ENCODE measurements at places on chromosomes 12 and 14.

DNA sequence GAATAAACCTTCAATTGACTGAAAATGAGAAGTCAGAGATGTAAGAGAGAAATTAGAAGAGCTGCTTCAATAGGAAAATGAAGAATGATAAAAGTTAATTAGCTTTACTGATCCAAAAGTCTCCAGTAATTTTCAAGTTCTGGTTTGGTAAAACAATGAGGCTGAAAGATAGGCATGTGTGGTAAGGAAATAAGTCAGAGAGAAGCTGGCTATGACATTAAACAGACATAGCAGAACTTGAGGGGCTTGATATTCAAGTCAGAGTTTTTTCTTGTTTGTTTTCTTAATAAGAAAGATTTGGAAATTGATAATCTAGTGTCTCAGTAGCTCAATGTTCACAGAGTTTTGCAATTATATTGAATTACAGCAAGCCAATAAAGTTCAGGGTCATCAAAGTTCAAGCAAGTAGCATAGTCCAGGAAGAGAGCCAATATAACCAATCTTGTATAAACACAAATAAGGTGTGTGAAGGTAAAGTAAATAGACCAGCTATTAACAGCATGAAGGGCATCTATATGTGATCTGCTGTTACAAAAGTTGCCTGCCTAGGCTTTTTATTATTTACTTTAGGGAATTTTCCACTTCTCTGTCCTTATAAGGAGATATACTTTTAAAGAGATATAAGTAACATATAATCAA is 1111.5 kb downstream of the TRHDE start:
- DNase-seq: no peak

DNA sequence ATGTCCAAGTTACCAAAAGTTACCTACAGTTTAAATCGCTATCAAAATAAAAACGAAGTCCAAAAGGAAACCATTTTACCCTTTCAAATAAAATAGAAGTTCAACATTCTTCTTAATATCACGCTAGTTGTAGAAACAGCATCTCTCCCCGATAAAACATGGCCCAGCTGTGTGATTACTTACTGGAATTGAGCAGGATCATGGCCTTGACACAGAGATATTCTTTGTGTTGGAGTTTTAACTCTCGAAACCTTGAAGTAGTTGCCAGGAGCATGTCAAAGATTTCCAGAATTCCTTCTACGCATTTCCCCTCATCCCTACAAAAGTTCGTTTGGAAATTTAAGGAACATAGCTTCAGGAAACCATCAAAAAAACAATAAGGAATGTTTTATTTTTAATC is 44.8 kb downstream of the ESR2 start:
- no peak for DNase-seq

- DNase-seq: no peak
Observed at GRCh38 chr14:76920331-76921087, 94.3 kb downstream of the LRRC74A start.

DNA sequence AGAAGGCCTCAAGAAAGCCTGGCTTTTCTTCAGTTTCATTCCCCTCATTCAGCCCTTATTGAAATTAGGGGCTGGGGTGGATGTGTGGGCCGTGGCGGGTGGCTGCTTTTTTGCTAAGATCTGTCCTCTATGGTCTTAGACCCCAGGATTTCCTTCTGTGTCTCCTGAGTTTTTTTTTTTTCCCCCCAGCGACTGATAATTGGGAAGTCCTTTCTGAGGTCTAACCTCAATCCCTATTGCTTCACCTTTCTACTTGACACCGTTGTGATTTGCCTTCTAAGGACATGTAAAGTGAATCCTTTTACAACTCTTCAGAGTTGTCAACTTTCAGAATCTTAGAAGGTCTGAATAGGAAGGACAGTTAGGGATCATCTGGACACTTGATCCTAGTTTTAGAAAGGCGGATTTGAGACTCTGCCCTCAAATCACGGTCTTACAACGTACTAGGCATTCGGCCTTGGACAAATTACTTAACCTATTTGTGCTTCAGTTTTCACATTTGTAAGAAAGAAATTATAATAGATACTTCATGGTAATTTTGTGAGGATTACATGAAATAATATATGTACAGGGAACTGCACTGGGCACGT is 4.4 kb downstream of the GPR84 start:
- DNase-seq: no peak

DNA sequence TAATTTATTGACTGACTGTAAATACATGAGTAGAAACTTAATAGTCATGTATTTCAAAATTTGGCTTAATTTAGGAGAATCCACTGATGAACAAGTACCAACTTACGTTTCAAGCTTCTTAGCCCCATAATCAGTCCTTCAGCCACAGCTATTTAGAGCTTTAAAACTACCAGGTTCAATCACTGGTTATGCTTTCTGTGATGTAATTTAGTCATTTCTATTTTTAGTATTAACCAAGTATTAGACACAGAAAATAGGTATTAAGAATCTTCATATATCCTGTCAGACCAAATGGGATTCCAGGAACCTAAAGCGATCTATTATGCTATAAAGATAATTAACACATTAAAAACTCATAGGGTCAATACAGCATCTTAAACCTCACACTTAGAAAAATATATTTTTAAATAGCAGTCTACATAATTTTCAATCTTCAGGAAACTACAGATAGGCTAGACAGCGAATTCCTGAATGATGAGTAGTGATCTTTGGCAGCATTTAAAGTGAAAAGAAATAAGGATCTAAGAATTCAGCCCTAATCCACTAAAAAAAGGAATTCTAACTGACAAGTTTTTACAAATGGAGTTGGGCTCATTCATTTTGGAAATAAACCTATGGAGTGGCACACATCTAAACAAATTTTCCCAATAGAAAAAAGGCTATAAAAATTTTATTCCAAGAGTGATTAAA is 51.5 kb downstream of the ZC3H14 start:
- DNase-seq: no peak

All from activated gamma-delta T cell treated with Interleukin-2 at 50 U/mL for 16 hours (primary cell).